ENCODE measurements at places on chromosomes 6 and 20. TPM values are rescaled to one million over a fixed set of nuclear protein-coding genes. Genes with fewer than 3 reads are reported as not detected.

Gene TNNC2
- total RNA-seq = not detected

Gene VAPB
- 8.8 TPM for total RNA-seq

DNA sequence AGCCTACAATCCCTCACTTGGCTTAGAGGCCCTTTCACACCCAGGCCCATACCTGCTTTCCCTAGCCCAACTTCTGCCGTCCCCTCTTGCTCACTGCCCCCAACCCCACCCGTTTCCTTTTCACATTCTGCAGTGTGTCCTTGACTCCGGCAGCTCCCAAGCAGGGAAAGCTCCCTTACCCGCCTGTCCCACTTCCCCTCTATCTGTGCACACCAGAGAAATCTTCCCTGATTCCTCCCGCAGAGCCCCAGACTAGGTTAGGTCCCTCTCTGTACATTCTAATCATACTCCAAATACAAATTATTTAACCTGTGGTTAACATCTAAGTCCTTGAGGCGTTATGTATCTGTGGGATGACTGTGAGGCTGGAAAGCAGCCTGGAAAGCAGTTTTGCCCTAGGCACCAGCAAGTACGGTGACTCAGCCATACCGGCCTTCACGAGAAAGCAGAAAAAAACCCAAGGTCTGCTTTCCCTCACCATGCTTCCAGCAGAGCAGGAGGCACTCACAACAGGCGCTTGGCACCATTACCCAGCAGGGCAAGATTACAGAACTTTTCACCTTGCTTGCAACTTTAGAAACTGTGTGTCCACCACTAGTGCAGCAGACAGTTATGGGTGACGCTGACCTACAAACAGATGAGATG is 22.3 kb downstream of the ELOVL5 start:
- peak; percentile 98 for DNase-seq

DNA sequence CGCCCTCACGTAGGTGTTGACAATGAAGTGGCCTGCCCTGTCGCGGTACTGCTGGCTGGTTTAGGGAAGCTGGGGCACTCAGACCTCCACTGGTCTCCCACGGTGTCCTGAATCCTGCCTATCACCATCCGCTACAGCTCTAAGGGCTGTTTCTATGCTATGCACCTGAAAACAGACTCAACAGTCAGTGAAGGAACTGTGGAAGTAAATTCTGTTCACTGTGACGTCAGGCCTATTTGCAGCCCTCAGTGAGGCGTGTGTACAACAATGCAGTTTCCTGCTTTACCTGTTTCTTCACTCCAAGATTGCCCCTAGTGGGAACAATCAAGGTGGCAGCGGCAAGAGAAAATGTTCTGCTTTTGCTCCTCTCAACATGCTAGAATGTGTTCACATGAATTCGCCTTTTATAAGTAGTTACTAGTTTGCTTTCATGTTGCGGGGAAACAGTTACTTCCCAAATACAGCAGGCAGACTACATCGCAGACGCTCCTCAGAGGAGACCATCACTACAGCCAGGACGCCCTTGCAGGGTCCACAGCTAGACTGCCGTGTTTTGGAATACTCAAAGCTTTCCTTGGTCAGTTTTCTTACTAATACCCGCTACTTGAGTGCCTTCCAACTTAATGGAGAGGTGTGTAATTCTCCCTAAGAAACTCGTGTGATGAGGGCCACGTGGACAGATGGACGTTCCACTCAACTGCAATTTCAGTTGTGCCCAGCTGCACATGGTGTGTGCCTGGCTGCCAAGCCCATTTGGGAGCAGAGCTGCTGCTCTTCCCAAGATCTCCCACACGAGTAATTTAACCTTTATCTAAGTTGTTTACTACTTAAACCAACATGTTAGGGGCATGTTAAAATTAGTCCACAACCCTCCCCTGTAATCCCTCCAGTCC is 25.4 kb downstream of the DIDO1 start:
- DNase-seq = peak; percentile 30
